ENCODE measurements at places on chromosomes 6 and 20.
A peak's percentile ranks its signal among the peaks of the same experiment; 100 is the strongest.

DNA sequence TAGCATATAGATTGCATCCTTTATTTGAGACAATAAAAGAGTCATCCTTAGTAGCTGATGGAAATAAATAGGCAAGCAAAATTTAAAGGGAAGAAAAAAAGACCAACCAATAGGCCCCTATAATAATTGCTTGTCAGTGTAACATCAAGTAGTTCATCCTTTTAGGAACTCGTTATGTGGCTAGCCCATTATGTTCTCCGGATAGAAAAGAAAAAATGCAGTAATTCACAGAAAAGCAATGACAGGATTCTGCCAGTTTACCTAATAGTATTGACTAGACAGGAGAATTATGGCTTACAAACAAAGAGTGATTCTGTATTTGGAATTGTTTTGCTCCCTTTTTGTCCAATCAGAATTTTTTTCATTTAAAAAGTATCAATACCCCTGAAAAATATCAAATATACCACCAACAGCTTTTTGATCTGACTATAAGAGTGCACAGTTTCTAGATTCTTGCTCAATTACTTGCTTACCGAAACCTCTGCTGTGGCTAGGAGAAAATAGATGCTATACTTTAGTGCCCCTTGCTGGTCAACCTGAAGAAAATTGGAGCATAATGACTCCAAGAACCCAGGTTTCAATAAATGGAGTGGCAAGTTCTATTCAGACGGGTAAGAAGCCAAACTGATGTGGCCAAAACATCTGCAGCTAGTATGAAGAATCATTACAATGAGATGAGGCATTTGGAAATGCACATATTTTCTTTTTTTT, 91.5 kb upstream of the SASH1 start:
- DNase-seq, result peak; percentile 59

GRCh38 chr20:41798930-41799502, 180.8 kb upstream of the CHD6 start:
- no peak for DNase-seq

- DNase-seq, result peak; percentile 13
Observed at GRCh38 chr6:161618831-161619454, 345.1 kb upstream of the AGPAT4 start.

GRCh38 chr6:163355426-163355991, 59.0 kb upstream of the QKI start:
- DNase-seq, result peak; percentile 88

GRCh38 chr20:62066983-62067433, 1.3 kb upstream of the TAF4 start:
- no peak for DNase-seq

DNA sequence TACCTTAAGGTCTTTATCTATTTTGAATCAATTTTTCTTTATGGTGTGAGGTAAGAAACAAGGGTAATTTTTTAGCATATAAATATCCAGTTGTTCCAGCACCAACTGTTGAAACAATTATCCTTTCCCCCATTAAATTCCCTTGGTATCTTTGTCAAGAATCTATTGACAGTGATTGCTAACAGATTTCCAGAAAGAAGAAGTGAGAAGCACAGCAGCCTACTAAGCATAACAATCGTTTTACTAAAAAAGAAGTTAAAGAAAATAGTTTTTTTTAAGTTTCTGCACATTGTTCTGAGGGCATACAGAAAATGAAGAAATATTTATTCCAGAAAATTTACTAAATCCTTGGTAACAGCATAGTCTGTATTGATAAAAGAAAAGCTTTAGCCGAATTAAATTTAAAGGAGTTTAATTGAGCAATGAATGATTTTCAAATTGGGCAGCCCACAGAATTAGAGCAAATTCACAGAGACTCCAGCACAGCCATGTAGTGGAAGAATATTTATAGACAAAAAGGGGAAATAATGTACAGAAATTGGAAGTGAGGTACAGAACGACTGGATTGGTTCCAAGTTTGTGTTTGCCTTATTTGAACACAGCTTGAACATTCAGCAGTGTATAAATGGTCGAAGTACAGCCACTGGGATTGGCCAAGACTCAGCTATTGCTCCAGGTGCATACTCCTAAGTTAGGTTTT, 97.9 kb upstream of the UST start:
- DNase-seq, result no peak

GRCh38 chr6:154161689-154162088, 122.6 kb downstream of the OPRM1 start:
- no peak for DNase-seq

- peak; percentile 26 for DNase-seq
Observed at GRCh38 chr6:81940451-81940985, 188.0 kb upstream of the TENT5A start.

DNA sequence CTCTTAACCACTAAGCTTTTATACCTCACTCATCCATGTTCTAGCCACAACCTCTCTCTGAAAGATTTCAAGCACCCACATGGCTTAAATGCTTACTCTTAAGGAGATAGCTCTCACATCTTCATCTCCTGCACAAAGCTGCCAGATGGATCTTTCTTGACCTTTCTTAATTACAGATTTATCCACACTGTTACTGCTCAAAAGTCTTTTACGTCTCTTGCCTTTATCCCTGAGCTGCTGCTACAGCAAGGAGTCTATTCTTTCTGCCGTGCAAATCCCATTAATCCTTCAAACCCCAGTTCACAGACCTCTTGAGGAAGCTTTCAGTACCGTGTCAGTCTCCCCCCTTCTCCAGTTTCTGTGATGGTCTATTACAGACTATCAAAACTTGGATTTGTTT, 54.6 kb downstream of the B4GALT5 start:
- DNase-seq, result no peak

GRCh38 chr20:10060226-10060625, 25.4 kb downstream of the ANKEF1 start:
- DNase-seq, result peak; percentile 24

Measured in NB4 (cell line).